ENCODE measurements at places on chromosomes 2 and 18. TPM values are rescaled to one million over a fixed set of nuclear protein-coding genes. Genes with fewer than 3 reads are reported as not detected.

DNA sequence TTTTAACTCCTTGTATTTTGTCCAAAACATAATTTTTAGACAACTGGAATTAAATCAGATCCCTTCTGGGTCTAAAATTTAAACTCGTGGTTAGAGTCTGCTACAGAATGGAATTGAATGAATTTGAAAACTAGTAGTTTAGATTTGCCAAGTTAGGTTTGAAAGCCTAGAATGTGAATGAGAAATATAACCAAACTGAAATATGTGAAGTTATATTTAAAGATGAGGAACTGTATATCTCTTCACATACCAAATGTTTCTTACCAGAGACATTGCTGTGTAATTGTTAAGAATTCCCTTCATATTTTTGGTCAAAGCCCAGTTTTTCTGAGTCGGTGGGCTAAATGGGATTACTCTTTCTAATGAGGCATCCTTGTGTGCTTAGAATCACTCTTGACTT lies 74.2 kb downstream of the LPIN1 start:
- peaks cover 12% of the 10 kb centered on the region for H3K36me3 ChIP-seq
- H3K4me3 ChIP-seq, result no peak overlapping the region
- H3K27ac ChIP-seq, result no peak overlapping the region
- no peak for DNase-seq

GRCh38 chr2:122447237-122447636 lies 691.8 kb downstream of the TSN start:
- no peak for DNase-seq
- H3K36me3 ChIP-seq, result no peaks in the 10 kb centered on the region
- H3K27me3 ChIP-seq, result no peaks in the 10 kb centered on the region
- H3K27ac ChIP-seq, result no peak overlapping the region

GRCh38 chr2:111923276-111923804 lies 24.9 kb downstream of the MERTK start:
- H3K27me3 ChIP-seq, result peaks cover 3% of the 10 kb centered on the region
- H3K36me3 ChIP-seq, result no peaks in the 10 kb centered on the region
- no peak overlapping the region for H3K27ac ChIP-seq
- H3K4me1 ChIP-seq, result peaks cover 1% of the 10 kb centered on the region

GRCh38 chr2:45391866-45392265 lies 219.2 kb downstream of the SRBD1 start:
- no peaks in the 10 kb centered on the region for H3K27me3 ChIP-seq
- no peak overlapping the region for H3K27ac ChIP-seq
- no peak overlapping the region for H3K4me3 ChIP-seq
- no peaks in the 10 kb centered on the region for H3K4me1 ChIP-seq

- no peak overlapping the region for H3K4me3 ChIP-seq
- no peaks in the 10 kb centered on the region for H3K4me1 ChIP-seq
- no peaks in the 10 kb centered on the region for H3K36me3 ChIP-seq
- peaks cover 2% of the 10 kb centered on the region for H3K27me3 ChIP-seq
- no peak overlapping the region for H3K27ac ChIP-seq
These were observed 61.0 kb upstream of the EPAS1 start for GRCh38 chr2:46236006-46236875.

GRCh38 chr18:474416-474815 lies 26.1 kb downstream of the COLEC12 start:
- no peak overlapping the region for H3K4me3 ChIP-seq
- peaks cover 35% of the 10 kb centered on the region for H3K4me1 ChIP-seq
- no peaks in the 10 kb centered on the region for H3K27me3 ChIP-seq
- DNase-seq, result peak; percentile 57
- no peaks in the 10 kb centered on the region for H3K36me3 ChIP-seq

SLC11A1 gene
- not detected for total RNA-seq

GPBAR1 gene
- total RNA-seq, result 0.55 TPM

GALNT13 gene
- 2.0 TPM for total RNA-seq

PCBP1 gene
- 205 TPM for total RNA-seq
